ENCODE measurements at places on chromosomes 7 and 10. TPM values are rescaled to one million over a fixed set of nuclear protein-coding genes. Genes with fewer than 3 reads are reported as not detected.

GRCh38 chr7:133709036-133709880 is 417.9 kb upstream of the LRGUK start:
- no peak for DNase-seq

- DNase-seq: no peak
These were observed 5.5 kb upstream of the PLAU start for GRCh38 chr10:73905256-73906020.

DNA sequence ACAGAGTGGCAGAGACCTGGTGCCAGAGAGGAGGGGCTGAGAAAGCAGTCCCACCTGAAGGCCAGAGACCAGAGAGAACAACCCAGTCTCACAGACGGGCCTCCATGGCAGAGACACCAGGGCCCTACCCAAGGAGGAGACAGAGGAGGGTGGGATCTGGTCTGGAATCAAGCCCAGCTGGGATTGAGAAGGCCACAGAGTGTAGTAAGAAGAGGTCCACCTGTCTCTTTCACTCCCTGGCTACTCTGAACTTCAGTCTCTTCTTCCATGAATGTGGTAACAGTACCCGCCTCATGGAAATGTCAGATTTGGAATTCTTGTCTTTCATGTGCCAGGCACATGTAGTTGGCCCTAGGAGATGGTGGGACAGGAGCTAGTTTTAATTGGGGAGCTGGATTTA is 55.6 kb downstream of the CLIP2 start:
- no peak for DNase-seq

- DNase-seq: no peak
These were observed 26.7 kb downstream of the CREB3L2 start for GRCh38 chr7:137975221-137975620.

GRCh38 chr7:146090023-146090645 is 26.5 kb upstream of the CNTNAP2 start:
- no peak for DNase-seq

DNA sequence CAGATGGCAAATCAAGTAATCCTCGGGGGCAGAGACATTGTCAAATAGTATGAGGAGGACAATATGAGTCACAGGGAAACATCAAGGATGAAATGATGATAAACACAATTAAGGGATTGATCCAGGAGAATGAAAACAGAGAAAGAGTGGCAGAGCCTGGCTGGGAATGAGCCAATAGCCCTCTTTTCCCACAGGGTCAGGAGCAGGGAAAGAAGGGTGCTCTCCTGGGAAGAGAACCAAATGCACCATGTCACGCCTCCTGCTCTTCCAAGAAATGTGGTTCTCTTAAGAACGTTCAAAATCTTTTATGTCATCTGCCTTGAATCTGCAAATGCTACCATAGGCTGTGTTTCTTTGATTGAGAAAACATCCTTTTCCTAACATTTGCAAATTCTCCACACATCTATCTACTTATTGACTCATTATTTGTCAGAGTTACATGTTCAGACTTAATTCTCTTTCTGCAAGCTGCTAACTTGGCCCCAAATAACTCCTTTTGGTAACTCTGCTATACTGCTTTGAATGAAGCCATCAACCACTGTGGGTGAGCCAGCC is 50.6 kb downstream of the HIPK2 start:
- DNase-seq: no peak

GRCh38 chr7:2626498-2627117 is 5.2 kb upstream of the TTYH3 start:
- no peak for DNase-seq

GRCh38 chr7:143436325-143436946 is 6.8 kb upstream of the TAS2R60 start:
- no peak for DNase-seq

- no peak for DNase-seq
These were observed 84.8 kb upstream of the GRM3 start for GRCh38 chr7:86558680-86559501.

DNA sequence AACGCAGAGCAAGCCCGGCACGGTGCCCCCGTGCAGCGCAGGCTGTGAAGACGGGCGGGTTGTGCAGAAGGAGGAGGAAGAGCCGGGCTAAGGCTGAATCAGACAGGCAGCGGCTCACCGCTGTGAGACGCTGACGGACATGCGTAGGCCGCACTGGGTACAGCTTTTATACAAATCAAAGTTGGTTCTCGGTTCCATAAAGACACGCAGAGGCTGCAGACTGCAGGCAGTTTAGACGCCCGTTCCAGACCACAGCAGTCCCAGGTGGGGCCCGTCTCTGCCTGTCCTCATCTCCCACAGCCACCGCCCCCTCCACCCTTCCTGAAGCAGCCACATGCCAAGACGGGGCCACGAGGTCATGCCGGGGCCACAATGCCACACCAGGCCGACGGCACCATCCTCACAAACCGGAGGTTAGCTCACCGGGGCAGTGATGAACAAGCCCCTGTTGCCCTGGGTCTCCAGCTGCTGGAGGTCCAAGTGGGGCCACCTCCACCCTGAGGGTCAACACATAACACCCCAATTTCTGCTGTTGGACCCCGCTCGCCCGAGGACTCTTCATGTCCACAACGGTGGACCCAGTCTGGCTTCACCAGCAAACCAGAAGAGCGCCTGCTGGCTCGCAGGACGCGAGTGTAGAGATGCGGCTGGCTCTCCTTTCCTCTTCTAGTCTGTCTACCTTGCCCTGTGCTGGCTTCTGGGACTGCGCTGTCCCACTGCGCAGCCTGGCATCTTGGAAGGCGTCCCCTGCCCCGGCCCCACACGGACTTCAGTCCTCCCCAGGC is 227.2 kb downstream of the ELFN1 start:
- no peak for DNase-seq

DNA sequence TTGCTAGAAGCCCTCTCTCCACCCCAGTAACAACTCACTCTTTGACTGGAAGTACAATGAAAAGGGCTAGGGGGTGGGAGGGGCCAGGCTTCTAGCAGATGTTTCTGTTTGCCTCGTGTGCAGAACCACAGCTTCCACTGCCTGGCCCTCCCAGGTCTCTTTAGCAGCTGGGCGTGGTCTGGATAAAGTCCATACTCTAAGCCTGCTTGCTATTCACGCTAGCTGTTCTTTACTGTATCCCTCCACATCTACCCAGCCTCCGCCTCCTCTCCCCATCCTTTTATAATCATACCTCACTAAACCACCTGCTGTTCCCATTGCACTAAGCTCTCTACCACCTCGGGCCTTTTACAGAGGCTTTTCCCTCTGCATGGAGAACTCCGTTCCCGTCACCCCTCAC is 288.8 kb downstream of the CAMK1D start:
- no peak for DNase-seq

BLNK gene
- 2.9 TPM for total RNA-seq

MBL2 gene
- total RNA-seq: not detected

FKBP14 gene
- total RNA-seq: 3.8 TPM

PLEKHS1 gene
- 23.6 TPM for total RNA-seq

LEP gene
- 41.6 TPM for total RNA-seq

OR13A1 gene
- total RNA-seq: 0.33 TPM

CFAP58 gene
- total RNA-seq: 0.16 TPM

VPS41 gene
- 55.8 TPM for total RNA-seq

Measured in breast epithelium (tissue), 4 donors.